ENCODE measurements at places on chromosomes 1 and 21. TPM values are rescaled to one million over a fixed set of nuclear protein-coding genes. Genes with fewer than 3 reads are reported as not detected.

Gene PRAMEF2
- not detected for total RNA-seq

Gene METTL18
- 4.9 TPM for total RNA-seq

Gene OR2M5
- not detected for total RNA-seq

Gene FCRL2
- not detected for total RNA-seq

Gene IFFO2
- total RNA-seq: 48.8 TPM

Gene PRAMEF10
- not detected for total RNA-seq

Gene NBPF6
- 1.1 TPM for total RNA-seq

Gene APOBEC4
- total RNA-seq: under 0.01 TPM

Gene SCAMP3
- total RNA-seq: 62.4 TPM
